Epithelial cell of proximal tubule (primary cell): ENCODE measurements at places on chromosomes 11 and 22.

- no peak for DNase-seq
These were observed 7.9 kb upstream of the SPON1 start for GRCh38 chr11:13954591-13954990.

DNA sequence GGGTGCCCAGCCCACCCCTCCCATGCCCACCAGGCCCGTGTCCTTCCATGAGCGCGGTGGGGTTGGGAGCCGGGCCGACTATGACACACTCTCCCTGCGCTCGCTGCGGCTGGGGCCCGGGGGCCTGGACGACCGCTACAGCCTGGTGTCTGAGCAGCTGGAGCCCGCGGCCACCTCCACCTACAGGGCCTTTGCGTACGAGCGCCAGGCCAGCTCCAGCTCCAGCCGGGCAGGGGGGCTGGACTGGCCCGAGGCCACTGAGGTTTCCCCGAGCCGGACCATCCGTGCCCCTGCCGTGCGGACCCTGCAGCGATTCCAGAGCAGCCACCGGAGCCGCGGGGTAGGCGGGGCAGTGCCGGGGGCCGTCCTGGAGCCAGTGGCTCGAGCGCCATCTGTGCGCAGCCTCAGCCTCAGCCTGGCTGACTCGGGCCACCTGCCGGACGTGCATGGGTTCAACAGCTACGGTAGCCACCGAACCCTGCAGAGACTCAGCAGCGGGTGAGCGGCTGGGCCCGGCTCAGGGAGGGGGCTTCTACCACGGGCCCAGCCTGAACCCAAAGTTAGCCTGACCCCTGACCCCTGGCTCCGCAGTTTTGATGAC is 3.0 kb downstream of the PKP3 start:
- no peak for DNase-seq

GRCh38 chr11:2594267-2594666 is 105.5 kb downstream of the KCNQ1OT1 start:
- DNase-seq: no peak

DNA sequence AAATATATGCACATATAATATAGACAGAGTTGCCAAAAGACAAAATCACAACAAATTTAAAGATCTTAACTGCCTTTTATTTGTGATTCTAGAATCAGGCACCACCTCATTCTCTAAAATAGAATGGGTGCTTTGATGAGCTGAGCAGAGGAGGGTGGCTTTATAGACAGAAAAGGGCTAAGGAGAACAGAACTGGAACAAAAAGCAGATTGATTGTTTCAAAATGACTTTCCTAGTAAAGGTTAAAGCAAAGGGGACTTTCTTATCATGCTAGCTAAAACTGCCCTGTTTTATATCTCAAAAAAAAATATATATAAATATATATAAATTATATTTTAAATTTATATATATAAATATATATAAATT is 287.6 kb downstream of the FAT3 start:
- no peak for DNase-seq

DNA sequence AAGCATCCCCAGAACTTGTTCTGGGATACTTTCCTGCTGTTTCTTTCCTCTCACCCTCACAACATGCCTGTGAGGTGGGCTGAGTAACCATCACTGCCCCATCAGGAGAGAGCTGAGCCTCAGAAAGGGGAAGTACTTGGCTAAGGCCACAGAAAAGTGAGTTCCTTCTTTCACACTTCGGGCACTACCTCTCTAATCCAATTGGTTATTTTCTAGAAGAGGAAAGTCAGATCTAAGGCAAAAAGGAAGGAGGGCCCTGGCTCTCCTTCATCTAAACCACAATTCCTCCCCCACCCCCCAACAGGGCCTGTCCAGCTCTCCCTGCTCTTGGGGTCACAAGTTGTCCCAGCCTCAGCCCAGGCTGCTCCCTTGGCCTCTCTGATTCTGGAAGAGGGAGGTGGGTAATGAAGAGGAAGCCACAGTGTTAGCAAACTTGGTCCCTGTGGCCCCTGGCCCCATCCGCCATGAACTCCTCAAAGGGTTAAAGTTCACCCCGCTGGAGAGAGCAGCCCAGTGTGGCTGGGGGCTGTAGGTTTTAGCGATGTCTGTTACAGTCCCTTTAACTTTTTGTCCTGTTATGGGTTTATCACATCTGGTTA is 34.0 kb downstream of the SLC22A12 start:
- DNase-seq: no peak

DNA sequence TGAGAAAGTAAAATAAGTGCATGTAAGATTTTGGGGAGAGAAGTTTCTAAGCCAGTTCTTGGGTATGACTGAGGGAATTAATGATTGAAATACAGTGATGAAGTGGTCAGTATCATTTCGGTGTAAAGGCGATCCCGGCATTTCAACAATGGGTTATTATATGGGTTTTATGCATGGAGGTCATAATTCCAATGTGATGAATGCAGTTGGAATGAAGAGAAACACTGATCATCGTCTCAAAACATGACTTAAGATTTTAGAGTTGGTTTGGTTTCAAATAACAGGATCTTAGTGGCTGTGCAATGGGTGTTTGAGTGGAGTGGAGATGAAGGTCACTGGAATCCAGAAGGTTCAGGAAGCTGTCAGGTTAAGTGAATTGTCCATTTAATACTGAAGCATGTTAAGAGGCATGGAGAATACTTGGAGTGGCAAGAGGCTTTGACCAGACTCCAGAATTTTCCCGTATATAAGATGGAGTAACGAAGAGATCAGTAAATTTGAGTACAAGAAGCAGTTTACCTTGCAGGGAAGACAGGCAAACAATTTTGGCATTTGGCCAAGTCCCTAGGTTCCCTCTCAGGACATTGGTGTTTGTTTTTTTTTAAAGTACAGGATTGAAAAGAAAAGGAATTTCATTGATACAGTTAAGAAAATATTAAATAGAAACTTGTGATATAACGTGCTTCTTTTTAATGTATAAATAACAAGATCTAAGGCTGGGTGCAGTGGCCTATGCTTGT is 96.4 kb upstream of the BIRC3 start:
- DNase-seq: no peak

DNA sequence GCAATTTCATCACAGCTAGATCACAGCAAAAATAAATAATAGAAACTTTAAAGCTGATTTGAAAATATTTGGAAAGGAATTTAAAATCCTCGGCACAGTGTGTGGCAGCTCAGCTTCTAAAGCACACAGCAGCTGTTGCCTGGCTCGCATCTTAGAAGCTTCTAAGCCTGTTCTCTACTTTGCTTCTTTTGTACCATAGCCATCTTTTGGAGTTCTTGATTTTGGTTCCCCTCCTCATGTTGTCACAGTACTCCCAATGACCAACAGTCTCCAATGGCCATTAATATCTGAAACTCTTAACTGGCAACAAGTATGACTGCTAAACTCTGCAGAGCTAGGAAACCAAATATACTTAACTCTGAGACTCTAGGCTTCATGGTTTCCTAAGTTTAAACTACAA is 28.8 kb downstream of the CHKA start:
- no peak for DNase-seq
